Endothelial cell of umbilical vein (primary cell): ENCODE measurements at places on chromosomes 3 and 15. TPM values are rescaled to one million over a fixed set of nuclear protein-coding genes. Genes with fewer than 3 reads are reported as not detected.

The GOLGA8K gene
- total RNA-seq, result 2.0 and 3.8 TPM in 2 replicates

The AHSG gene
- total RNA-seq, result not detected in 2 replicates

The CACNA2D3 gene
- not detected in 2 replicates for total RNA-seq

The CD200R1 gene
- total RNA-seq, result not detected in 2 replicates

The MESP1 gene
- total RNA-seq, result 1.0 and 1.7 TPM in 2 replicates

The FEZF2 gene
- total RNA-seq, result not detected in 2 replicates

The ARL14 gene
- total RNA-seq, result not detected in 2 replicates

The NR2E3 gene
- 0.25 and 0.38 TPM in 2 replicates for total RNA-seq

The ACKR2 gene
- not detected in 2 replicates for total RNA-seq

The RETNLB gene
- not detected in 2 replicates for total RNA-seq

The SLC22A14 gene
- total RNA-seq, result not detected in 2 replicates

The CLRN1 gene
- total RNA-seq, result not detected in 2 replicates

The KLHL25 gene
- 5.2 and 5.4 TPM in 2 replicates for total RNA-seq

The CPB1 gene
- total RNA-seq, result not detected in 2 replicates

The POPDC2 gene
- 0.66 TPM in 1 of 2 replicates, not detected in the other for total RNA-seq

The ATP13A4 gene
- 1.0 TPM in 1 of 2 replicates, not detected in the other for total RNA-seq

The SRGAP3 gene
- total RNA-seq, result not detected in 2 replicates

The MESD gene
- 30.5 and 32.9 TPM in 2 replicates for total RNA-seq

The TRIM59 gene
- 32.5 and 33.0 TPM in 2 replicates for total RNA-seq

The NEK10 gene
- total RNA-seq, result 4.6 and 5.0 TPM in 2 replicates

The SERINC4 gene
- 0.12 TPM in 1 of 2 replicates, not detected in the other for total RNA-seq

The ALDH1L1 gene
- not detected in 2 replicates for total RNA-seq

The TMC3 gene
- not detected in 2 replicates for total RNA-seq

The ISG20 gene
- total RNA-seq, result 5.4 and 6.4 TPM in 2 replicates

The PPP1R2 gene
- 36.2 and 37.3 TPM in 2 replicates for total RNA-seq
